ENCODE measurements at places on chromosomes 7 and 10.

GRCh38 chr7:143419880-143420279, 11.2 kb upstream of the EPHA1 start:
- DNase-seq, result no peak

DNA sequence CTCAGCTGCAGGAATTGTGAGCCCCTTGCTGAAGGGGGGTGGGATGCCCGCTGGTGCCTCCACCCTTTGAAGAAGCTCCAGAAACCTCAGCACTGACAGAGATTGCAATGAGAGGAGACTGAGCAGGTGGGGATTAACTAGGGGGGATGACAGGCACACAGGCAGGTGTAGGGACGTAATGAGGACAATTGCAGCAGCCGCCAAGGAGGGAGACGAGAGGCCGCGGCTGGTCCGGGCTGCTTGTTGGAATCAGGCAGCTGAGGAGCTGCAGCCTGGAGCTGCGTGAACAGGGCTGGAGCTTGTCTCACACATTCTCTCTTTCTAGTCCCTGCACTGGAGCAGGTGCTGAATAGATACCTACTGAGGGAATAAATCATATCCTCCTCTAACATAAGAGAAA, 122.0 kb upstream of the TCERG1L start:
- no peak for DNase-seq

DNA sequence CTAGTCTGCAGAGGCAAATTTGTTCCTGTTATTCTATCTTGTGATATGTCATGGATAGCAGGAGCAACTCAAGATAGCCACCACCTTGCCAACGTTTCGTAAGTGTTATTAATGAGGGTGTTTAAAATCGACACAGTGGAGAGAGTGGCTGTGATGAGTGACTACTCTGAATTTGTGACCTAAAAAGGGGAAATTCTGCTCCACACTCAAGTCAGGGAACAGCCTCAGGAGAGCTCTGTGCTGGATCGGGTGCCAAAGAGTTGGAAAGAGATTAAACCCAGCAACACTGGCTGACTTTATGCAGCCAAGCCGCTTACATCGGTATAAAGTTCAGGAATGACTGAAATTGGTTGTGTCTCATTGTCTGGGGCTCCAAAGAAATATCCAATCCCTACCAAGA, 9.5 kb downstream of the TACC2 start:
- DNase-seq, result no peak

GRCh38 chr7:133339772-133340171, 86.9 kb downstream of the EXOC4 start:
- no peak for DNase-seq

DNA sequence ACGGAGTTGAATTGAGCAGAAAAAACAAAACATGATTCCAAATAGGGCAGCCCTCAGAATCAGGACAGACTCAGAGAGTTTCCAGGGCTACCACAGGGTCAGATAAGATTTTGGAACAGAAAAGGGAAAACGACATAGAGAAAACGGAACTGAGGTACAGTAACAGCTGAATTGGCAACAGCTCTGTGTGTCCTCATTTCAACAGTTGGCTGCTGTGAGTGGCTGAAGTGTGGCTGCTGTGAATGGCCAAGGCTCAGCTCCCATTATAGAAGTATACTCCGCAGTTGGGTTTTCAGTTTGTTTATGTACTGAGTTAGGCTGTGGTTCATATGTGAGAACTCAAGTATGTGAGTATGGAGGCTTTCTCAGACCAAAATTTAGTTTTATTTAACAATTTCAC, 32.0 kb downstream of the ANTXRL start:
- no peak for DNase-seq

- no peak for DNase-seq
These were observed 35.7 kb downstream of the SLC29A3 start for GRCh38 chr10:71354776-71355175.

DNA sequence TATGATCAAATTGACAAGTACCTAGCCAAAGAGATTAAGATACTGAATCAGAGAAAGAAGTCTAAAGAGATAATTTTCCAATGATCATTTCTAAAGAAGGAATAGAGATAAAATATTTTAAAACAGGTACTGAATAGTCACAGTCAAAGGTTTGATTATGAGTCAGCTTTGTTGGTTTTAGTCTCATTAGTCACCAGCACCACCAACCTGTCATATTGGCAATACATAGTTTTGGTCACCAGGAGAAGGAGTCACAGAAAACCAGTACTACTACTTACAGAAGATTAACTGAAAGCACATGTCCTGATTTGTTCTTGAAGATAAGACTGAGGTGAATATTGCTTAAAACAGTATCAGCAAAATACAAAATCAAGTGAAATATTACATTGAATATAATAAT, 34.6 kb downstream of the ZEB1 start:
- DNase-seq, result no peak

- DNase-seq, result no peak
These were observed 118.8 kb downstream of the IQUB start for GRCh38 chr7:123415625-123416024.

- no peak for DNase-seq
These were observed 180.9 kb downstream of the ADAM12 start for GRCh38 chr10:126207313-126207771.

DNA sequence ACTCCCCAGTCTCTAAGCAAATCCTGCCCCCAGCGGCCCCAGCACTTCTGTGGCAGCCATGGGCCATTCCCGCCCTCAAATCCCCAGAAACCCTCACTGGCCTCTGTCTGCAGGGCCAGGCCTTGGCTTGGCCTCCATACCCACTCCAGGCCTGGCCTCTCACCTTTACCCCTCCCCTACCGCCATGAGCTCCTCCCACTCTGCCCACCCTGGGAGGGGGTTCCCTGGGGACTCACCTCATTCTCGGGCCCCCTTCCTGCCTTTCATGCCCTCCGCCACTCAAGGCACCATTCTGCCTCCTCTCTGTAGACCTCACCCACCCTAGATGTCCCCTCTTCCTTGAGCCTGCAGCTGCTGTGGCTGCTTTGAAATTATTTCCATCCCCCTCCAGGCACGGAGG, 41.0 kb downstream of the PRF1 start:
- DNase-seq, result no peak

- DNase-seq, result no peak
These were observed 45.4 kb downstream of the KAT6B start for GRCh38 chr10:74871595-74872382.

- no peak for DNase-seq
These were observed 21.4 kb upstream of the RSBN1L start for GRCh38 chr7:77674878-77675277.

DNA sequence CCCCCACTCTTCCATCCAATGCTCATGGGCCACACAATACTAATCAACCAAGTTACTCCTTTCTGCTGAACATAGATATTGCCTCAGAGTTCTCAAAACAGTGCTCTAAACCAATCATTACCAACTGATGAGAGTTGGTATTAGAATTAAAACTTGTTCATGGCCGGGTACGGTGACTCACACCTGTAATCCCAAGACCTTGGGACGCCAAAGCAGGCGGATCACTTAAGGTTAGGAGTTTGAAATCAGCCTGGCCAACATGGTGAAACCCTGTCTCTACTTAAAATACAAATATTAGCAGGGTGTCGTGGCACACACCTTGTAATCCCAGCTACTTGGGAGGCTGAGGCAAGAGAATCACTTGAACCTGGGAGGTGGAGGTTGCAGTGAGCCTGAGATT, 8.2 kb downstream of the TM9SF3 start:
- DNase-seq, result no peak
